D721Med (cell line): ENCODE measurements at places on chromosomes 12 and 14.

DNA sequence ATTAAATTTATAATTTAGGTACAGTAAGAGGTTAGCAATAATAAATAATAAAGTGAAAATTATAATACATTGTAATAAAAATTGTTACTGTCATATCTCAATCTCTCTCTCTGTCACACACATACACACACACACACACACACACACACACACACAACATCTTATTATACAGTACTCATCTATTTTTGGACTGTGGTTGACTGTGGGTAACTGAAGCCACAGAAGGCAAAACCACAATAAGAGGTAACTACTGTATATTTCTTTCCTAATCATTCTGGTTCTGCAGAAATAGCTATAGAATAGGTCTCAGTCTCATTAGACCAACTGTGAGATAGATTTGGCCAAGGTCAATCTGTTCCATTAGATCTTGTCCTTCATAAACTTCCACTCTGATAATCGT, 33.1 kb upstream of the PTPRO start:
- no peak for DNase-seq

- DNase-seq, result no peak
These were observed 11.4 kb downstream of the RERG start for GRCh38 chr12:15209782-15210181.

- DNase-seq, result no peak
These were observed 11.3 kb downstream of the FOS start for GRCh38 chr14:75289840-75290388.

DNA sequence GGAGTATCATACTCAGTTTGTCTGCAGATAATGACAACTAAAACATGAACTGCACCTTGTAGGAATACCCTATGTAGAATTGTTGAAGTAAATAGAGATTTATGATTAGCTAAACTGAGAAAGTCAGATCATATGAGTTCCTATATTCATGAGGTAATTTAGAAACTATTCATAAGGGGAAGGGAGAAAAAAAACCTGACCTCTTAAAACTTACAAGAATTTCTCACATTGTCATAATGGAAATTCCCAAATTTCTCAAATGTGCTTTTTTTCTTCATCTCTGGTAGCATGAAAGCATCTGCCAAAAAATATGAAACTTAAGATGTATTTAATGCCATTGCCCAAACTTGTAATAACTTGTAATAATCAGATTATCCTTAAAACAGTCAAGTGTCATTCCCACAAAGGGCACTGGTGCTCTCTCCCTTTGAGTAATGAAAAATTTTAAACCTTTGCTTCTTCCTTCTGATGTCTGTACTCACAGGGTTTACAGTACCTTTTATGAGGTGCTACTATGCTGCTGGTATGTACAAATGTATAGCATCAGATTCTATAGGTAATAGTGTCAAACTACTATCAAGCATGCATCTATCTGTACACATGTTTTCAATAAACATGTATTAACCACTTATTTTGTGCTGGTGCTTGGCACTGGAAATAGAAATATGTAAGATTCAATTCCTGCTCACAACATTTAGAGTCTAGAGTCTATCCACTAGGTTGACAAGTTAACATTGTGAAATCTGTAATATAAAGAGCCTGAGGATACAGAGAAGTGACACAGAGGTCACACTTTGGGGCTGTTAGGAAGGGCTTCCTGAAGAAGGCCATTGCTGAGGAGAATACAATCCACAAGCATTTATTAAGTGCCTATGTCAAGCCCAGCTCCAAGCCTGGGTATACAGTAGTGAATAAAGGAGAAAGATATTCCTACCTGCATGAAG, 17.4 kb upstream of the DRAM1 start:
- DNase-seq, result no peak

GRCh38 chr14:54671537-54671936, 104.6 kb downstream of the SAMD4A start:
- DNase-seq, result no peak

GRCh38 chr14:68703093-68703492, 89.8 kb downstream of the ZFP36L1 start:
- DNase-seq, result no peak

DNA sequence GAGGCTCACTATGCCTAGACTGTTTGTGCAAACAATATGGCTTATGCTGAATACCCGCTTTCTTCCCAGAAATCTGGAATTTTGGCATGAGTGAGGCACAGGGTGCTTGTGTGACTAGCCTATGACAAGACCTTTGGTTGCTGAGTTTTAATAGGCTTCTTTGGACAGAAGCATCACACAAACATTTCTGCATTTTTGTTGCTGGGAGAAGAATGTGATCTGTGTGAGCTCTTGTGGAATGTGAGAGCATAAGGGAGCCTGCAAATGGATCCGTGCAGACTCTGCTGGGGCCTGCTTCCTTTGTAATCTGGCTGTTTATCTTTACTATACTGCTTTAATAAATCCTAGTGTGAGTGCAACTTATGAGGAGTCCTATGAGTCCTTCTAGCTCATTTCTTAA, 83.0 kb upstream of the ZDHHC17 start:
- no peak for DNase-seq

DNA sequence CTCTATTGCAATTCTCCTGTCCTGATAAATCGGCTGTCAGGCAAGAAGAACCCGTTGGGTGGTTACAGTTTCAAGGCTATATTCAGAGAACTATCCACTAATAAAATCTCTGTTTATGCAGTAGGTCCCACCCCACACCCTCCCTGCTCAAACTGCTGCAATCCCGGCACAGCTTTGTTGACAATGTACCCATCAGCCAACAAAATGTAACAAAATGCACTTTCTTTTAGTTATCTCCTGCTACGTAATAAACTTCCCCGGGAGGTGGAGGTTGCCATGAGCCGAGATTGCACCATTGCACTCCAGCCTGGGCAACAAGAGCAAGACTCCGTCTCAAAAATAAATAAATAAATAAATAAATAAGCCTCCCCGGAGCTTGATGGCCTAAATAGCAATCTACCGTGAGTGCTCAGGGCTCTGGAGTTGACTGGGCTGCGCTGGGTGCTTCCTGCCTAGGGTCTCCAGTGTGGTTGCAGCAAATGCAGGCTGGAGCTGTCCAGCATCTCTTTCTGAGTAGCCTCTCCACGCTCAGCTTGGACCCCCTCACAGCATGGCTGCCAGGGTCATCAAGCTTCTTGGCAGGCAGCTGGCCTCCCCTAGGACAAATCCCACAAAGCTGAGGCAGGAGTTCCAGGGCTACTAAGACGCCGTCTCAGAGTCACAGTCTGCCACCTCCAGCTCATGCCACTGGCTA, 43.2 kb upstream of the FBRSL1 start:
- DNase-seq, result no peak

DNA sequence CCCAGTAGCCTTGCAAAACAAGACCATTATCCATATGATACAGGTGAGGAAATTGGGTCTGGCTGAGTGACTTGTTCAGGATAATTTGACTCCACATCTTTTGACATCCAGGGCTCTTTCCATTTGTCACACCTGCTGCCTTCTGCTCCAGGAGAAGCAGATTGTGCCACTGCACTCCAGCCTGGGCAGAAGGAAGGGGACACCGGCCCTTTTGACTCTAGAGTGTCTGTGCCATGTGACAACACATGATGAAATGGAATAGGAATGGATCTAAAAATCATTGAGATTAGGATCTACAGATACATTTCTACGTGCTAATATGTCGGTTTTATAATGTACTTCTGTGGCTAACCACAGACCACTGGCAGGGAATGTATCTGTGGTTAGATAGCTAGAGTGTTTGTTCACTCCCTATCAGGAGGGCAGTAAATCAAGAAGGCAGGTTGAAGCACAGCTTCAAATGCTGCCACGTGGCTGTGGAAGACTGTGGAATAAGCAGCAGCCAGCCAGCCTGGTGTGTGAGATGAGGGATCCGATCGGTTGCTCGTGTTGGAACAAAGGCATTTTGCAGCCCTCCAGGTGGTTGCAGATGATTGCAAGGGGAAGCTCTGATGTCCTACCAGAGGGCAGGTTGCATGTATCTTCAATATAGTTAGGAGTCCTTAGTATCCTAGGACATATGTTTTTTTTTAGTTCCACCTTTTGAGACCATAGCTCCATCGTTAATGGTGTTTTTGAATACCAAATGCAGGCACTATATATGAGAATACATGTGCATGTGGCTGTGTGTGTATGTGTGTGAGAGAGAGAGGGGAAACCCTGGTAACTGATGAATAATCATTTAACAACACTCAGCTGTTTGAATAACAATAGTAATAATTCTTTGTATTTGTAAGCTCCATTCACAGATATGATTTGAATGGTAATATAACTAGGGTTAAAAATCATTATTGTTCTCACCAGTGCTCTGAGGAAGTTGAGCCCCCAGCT, 28.6 kb downstream of the EML1 start:
- no peak for DNase-seq

DNA sequence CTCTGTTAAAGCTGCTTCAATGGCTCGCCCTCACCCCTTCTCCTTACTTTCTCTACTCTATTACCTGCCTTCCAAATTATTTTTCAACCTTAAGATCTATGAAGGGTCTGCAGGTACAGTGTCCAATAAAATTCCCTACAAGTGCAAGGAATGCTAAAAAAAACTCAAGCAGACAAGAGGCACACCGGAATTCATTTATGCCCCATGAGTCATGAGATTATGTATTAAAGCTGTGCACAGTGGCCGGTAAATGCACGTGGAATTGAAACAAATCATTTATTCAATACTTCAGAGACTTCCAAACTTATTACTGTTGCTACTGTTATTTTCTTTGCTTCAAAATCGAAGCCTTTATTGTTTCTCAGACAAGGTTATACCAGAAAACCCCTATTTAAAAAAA, 68.4 kb downstream of the ST8SIA1 start:
- no peak for DNase-seq

DNA sequence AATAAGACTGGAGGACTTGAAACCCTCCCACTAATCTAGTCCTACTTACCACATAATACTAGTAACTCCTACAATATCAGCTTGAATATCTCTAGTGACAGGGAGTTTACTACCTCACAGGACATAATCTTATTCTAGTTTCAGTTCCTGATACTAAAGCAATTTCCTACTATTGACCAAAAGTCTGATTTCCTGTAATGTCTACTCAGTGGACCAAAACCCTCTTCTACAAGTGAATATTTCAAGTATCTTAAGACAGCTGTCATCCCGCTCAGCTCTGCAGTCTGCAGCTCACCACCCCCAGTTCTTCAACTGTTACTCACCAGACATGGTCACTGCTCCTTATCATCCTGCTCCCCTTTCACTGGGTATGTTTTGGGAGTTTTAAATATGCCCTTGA, 70.8 kb upstream of the TMCC3 start:
- DNase-seq, result no peak

DNA sequence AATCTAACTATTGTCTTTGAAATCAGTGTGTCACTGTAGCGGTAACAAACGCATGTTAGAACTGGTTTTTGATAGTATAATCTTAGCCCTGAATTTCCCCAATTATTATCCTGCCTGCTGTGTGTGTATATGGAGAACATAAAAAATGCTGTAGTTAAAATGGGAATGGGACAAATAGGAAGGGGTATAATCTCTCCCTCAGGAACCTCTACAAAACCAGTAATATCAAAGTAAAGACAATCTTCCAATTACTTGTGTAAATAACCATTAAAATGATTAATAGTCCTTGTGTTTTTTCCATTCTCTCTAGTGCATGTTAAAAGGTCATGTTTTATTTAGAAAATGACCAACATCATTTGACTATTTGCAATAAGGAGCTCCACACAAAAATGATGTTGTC, 200.1 kb upstream of the TMTC1 start:
- no peak for DNase-seq

DNA sequence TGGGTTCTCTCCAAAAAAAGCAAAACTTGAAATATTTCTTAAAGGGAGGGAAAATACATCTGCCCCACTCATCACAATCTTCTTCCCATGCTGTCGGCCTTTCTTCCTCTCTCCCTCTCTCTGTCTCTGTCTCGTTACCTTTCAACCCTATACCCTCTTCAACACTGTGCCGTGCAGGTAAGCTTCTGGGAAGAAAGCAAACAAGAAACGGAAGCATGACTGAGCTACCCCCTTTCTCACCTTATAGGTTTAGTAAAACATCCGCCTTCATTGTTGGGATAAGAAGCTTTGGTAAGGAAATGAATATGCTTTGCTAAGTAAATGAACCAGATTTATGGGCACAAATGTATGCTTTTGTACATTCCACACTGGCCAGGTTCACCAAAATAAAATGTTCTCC, 63.0 kb downstream of the TMEM30B start:
- no peak for DNase-seq

DNA sequence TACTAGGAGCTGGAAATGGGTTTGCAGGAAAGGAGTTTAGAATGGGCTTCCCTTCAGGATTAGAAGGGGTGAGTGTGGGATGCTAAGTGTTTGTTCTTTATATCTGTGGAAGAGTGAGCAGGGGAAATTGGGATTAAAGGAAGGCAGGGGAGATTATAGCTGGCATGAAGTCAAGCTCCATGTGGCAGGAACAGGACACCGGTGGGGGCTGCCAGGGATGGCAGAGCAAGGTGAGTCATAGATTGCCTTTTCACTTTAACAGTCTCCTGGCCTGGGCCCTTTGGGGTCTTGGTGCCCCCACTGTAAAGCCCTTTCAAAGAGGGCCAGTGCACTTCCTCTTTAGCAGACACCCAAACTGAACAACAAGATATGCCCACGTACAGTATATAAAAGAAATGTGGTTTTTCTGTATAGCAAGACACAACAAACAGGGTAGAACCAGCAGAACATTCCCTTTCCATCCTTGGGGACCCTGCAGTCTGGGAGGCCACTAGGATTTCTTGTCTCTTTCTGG, 23.1 kb upstream of the FBXO21 start:
- no peak for DNase-seq

GRCh38 chr12:71846322-71846940, 6.9 kb downstream of the TBC1D15 start:
- no peak for DNase-seq

DNA sequence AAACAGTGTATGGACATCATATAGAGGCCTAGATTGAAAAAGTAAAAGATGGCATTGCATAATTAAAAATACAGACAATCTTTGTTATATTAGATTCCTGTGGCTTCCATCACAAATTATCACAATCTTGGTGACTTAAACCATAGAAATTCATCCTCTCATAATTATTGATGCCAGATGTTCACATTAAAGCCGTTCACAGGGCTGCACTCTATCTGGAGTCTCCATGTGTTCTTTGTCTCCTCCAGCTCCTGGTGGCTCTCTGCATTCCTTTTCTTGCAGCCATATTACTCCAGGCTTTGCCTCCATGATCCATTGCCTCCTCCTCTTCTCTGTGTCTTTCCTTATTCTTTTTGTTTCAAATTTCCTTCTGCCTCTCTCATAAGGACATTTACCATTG, 875.7 kb upstream of the USP15 start:
- DNase-seq, result no peak

- no peak for DNase-seq
These were observed 275.2 kb downstream of the FBXL14 start for GRCh38 chr12:1319212-1319611.
